HuH-7.5 (cell line): ENCODE measurements at places on chromosomes 11 and 22.

DNA sequence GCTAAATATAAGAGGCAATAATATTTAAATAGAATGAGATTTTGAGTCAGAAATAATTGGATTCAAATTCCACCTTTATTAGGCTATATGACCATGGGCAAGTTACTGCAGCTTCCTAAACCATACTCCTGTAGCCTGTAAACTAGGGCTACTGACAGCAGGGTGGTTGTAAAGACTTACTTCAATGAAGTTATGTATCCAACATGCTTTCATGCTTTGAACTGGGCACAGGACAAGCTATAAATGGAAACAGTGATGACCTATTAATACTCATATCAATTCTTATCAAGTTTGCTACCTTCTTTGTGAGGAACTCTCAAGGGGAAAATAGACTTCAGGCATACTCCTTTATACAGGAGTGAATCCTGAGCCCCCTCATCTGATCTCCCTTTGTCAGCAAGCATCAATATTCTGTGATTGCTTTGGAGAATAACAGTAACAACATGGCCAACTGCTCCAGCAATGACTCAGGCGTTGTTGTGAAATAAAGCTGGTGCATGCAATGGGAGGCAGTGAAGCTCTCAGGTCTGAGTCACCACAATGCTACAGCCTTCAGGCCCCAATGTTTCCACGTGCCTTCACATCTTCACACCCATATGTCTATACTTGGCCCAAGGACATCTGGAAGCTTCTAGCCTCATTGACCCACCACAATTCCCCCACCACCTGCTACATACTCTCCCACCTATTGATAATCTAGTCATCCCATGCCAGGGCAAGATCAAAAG, 102.5 kb downstream of the KCNA4 start:
- no peak for DNase-seq

GRCh38 chr11:12202661-12203310, 92.4 kb downstream of the MICAL2 start:
- no peak for DNase-seq

DNA sequence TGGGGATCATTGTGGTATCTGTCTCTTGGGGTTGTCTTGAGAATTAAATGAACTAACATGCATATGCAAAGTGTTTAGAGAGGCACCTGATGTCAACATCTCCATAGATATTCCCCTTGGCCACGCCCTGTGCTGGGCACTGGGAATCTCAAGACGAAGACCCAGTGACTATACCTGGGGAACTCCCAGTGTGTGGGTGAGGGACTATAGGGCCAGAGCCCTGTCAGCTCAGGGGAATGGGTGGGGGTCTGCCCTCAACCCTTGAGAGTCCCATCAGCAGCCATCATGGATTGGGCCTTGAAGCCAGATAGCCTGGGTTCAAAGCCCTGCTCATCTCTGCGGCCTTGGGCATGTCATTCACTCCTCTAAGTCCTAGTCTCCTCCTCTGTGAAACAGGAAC, 21.6 kb upstream of the LMO1 start:
- no peak for DNase-seq

- DNase-seq: peak; percentile 13
Observed at GRCh38 chr11:68282141-68282860, 10.5 kb upstream of the C11orf24 start.

DNA sequence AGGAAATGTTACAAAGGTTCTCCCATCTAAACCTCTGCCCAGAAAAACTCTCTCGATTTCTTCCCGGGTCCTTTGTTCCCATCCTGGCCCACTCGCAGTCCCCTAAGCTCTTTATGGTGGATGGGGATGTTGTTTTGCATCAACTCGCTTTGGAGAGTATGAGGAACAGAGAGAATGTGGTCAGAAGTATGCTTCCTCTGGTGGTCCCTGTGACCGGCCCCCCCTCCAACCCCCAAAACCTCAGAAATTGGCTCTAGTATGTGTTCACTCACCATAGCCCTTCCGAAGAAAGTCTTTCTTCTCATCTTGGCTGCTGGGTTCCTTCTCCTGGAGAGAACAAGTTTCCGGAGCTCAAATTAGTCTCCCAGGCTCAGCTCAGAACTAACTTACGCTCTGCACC, 54.4 kb downstream of the GRAMD1B start:
- no peak for DNase-seq

DNA sequence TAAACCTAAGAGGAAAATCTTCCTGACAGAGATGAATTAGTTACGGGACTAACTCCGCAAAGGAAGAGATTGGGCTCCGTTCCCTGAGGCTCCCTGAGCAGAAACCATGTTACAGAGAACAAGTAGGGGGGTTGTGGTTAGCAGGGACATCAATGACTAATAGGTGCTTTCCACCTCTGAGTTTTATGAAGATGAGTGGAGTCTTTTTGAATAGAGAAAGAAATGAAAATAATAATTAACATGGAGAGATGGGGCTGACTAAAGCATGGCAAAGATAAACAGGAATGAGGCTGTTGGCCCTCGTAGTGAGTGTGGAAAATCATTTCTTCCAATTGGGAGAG, 47.5 kb upstream of the PICALM start:
- no peak for DNase-seq

- DNase-seq: no peak
Observed at GRCh38 chr11:16796311-16796710, 57.9 kb downstream of the C11orf58 start.

DNA sequence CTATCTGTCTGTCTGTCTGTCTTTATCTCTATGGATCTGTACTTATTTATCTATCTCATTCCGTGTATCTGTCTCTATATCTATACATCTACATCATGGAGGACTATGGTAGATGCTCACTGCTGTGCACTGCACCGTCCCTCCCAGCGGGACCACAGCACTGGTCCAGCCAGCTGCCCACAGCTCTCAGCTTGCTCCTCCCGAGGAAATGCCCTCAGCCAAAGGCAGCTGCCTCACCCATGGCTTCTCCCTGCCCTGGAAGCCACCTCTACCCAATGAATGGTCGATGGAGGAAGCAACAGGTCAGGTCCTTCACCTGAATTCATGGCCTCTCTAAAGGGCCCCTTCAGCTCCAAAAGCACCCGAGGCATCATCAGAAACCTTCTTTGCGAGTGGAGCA, 14.7 kb upstream of the CD81 start:
- no peak for DNase-seq

DNA sequence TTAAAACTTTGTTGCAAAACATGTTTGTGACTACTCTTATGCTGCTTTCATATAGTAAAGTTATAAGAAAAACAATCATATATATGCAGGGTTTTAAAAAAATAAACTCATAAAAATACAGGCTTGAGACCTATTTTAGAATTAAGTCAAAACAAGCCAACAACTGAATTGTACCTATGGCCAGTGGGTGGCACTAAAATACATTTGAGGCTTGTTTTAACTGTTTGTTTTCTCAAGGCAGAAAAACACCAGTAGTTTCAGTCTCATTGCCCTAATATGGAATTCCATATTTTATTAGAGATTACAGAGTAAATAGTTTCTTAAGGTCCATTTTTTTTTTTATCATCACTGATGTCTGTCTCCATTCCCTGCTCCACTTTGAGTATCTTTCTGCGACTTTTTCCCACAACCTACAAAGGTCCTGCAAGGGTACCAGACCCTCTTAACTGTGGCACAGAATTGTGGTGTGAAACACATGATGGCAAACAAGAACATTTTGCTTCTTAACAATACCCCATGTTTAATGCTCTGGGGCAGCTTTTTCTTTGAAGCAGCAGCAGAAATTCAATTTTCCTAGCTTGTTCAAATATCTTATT, 8.5 kb upstream of the CCDC89 start:
- DNase-seq: no peak

DNA sequence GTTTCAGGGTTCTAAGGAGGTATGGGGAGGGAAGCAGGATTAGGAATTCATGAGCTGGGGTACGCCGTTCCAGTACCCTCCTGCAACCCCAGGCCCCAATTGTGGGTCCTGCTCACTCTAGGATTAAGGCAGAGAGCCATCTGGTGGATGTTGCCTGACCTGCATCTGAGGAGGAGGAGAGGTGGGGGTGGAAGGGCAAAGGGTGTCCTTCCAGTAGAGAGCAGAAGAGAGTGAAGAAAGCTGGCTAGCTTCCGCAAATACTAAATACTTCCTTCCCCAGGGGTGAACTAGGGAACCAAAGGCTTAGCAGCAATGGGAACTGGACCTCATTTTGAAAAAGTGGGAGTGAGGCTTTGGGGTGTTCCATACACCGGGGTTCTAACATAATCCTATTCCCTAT, 10.6 kb downstream of the LRRC51 start:
- peak; percentile 49 for DNase-seq

DNA sequence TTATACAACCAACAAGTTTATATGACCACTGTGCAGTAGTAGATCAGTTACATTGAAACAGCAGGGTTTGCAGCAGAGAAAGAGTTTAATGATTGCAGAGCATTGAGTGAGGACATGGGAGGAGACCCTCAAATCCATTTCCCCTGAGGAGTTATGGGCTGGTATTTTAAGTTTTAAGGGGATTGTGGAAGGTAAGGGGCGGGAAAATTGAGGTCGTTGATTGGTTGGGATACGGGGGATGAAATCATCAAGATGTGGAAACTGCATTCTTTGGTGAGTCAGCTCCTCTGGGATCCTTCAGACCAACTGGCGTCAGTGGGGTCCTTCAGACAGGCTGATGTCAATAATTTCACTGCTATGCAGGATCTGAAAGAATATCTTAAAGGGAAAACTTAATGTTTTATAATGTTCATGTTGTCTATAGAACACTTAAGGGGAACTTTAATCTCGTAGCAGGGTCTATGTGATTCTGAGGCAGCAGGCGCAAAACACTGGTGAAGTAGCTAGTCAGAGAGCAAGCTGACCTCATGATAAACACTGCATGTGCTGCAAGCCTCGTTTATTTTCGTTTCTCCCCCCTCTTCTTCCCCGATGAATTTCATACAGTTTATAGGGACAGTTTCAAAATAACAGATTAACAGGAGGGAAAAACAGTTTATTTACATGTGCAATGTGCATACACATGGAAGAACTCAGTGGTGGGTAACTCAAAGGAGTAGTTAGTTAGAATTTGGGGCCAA, 17.4 kb upstream of the BACE1-AS start:
- DNase-seq: no peak

DNA sequence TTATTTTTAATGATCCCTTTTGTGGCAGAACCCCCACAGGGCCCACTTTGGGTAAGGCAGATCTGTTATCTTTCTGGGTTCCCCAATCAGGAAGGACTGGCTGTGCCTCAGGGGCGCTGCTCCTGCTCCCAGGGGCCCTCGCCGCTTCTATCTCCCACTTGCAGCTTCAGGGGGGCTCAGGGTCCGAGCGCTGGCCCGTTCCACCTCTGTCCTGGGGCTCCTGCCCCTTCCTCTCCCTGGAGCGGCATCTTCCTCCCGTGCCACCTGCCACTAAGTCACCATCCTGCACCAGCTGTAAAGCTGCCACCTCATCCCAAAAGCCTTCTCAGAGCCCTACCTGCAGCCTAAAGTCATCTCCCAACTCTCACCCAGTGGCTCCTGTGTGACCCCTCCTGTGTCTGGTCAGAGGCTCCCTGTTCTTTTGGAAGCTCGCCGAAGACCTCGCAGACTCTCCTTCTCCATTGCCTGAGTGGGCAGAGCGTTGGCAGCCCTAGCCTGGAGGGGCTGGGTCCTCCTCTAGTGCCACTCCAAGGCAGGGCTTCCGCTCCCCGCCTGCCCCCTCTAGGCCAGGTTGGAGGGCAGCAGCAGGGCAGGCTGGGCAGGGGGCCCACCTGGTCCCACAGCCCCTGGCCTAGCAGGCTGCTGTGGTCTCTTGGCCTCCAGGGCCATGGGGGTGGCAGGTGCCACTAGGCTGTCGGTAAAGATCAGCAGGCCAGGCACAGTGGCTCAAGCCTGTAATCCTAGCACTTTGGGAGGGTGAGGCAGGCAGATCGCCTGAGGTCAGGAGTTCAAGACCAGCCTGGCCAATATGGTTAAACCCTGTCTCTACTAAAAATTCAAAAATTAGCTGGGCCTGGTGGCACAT, 106.7 kb downstream of the MORC2 start:
- peak; percentile 2 for DNase-seq

DNA sequence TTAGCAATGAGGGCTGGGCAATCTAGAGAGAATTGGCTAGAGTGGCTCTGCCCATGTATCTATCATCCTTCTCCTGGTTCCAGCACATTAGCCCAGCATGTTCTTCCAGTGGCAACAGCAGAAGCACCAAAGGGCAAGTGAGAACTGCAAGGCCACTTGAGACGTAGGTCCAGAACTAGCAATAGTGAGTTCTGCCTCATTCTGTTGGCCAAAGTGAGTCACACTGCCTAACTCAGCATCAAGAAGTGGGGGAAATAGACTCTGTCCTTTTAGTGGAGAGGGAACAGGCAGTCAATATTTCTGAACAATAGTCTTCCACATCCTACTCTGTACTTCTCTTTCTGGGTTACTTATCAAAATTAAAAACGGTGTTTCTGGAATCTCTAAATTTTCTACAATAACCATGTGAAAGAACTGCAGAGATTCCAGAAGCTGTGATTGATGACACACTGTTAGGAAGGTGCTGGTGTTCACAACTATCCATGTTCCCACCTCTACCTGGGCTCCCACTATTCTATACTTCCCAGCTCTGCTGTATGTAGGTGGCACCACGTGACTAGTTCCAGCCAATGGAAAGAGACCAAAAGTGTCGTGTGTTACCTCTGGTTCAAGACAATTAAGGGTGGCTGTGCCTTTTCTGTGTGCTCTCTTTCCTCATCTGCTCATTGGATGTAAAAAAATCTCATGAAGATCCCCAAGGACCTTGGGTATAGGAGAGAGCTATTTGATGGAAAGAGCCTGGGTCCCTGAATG, 23.4 kb upstream of the GRK3 start:
- no peak for DNase-seq

- DNase-seq: no peak
Observed at GRCh38 chr11:15912825-15913224, 443.5 kb downstream of the SOX6 start.

- DNase-seq: no peak
Observed at GRCh38 chr22:20243537-20244249, 24.4 kb downstream of the RTN4R start.

GRCh38 chr11:477052-477715, 27.1 kb downstream of the PTDSS2 start:
- DNase-seq: no peak

GRCh38 chr11:105023003-105023402, at the start of gene CASP5:
TSS of gene CASP5 (minus strand) at chr11:105023168. CDS start at chr11:105023136, 32 bp downstream.
- no peak for DNase-seq

DNA sequence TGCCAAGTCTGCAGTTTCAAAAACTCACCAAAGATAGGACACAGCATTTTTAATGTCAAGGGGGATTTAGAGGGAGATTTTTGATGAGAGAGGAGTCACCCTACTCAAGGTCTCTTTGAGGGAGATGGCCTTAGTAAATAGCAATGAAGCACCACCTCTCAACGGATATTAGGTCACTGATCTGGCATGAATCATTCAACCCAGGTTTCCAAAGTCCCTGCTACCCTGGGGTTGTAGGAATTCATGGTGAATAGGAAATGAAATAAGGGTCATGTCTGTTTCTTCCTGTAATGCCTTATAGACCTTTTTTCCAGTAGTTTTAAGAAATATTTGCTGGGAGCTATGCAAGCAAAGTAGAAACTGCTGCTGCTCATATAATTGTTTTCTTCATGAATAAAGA, 2154.9 kb downstream of the LRRC4C start:
- no peak for DNase-seq

GRCh38 chr11:24234822-24235508, 261.9 kb upstream of the LUZP2 start:
- peak; percentile 8 for DNase-seq
